Fibroblast of the aortic adventitia (primary cell): ENCODE measurements at places on chromosomes 16 and 17.
A peak's percentile ranks its signal among the peaks of the same experiment; 100 is the strongest.

- DNase-seq = no peak
These were observed 22.4 kb downstream of the FA2H start for GRCh38 chr16:74752258-74752657.

GRCh38 chr16:79177018-79177417 is 423.5 kb downstream of the MAF start:
- no peak for DNase-seq

DNA sequence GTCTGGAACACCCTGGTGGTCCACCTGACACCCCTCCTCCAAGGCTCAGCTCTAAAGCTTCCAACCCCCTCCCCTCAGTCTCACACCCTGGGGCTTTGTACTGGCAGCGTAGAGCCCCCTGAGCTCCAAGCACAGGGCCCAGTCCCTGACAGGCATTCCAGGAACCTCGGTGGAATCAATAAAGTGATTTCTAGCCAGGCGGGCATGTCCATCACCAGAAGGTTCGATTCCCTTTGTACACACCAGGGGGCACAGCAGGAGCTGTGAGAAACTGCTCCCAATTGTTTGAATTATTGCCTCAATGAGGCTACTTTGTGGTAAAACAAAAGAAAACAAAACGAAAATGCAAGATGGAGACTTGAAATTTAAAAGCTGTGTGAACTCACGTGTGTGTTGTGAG is 51.8 kb downstream of the SMPD3 start:
- DNase-seq = peak; percentile 45

GRCh38 chr16:19722981-19723380 is 4.9 kb downstream of the IQCK start:
- no peak for DNase-seq

DNA sequence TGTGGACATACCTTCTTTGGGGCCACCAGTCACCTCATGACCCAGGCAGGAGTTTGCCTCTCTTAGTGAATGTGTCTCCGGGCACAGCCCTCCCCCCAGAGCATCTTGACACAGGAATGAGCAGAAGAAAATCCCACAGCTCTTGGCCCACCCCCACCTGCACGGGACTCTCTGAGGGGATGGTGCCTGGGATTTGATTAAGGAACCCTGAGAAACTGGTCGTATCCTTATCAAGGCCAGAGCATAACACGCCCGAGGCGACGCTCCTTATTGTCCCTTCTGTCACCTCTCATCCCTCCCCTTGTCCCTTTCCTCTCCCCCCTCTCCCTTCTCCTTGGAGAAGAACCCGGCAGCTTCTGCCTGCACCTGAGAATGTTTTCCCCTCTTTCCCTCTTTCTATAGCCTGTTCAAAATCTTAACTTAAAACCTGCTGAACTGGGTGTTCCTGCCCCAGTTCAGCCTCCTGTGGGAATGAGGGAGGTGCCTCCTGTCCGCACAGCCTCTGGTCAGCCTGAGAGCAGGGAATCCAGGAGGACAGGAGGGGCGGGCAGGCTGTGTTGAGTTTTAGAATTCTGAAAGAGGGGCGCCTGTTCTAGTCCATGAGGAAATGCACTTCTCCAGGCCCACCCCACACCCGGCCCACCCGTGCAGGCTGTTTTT is 140.7 kb upstream of the PLCG2 start:
- DNase-seq = no peak

- DNase-seq = no peak
These were observed 67.0 kb downstream of the RAP1GAP2 start for GRCh38 chr17:2863204-2863603.

GRCh38 chr17:80029258-80029974 is 6.3 kb downstream of the TBC1D16 start:
- DNase-seq = peak; percentile 82

DNA sequence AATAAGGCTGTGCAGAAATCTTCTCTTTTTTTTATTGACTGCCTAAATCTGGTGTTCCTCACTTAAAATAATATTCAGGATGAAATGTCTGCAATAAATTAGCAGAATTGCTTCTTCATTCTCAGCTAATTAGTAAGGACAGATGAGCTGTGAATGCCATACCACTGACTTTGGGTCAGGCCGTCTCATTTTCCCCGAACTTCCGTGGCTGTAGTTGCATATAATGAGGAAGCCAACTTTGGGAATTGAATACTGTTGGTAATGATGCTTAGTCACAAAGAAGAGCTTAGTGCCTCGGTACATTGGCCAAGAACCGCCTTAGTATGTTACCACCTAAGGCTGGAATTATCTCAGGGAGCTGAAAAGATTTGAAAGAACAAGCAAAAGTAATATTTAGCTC is 47.6 kb downstream of the NUP93 start:
- DNase-seq = no peak

DNA sequence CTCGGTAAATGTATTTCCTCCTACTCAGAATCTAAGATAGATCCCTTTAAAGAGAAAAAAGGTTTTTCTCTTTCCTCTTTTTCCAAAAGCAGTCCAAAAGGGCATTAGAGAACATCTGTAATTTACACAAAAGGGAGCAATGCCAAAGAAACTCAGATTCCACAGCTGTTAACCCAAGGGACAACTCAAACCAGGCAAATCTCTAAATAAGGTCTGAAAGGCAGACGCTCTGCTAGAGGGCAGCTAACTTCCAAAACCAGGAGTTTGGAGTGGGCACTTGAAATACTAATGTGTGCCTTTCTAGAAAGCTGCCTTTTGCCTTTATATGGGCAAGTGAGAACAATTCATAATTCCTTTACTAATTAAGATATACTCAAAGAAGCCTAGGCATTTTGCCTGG is 435.7 kb downstream of the ZFHX3 start:
- DNase-seq = peak; percentile 42

DNA sequence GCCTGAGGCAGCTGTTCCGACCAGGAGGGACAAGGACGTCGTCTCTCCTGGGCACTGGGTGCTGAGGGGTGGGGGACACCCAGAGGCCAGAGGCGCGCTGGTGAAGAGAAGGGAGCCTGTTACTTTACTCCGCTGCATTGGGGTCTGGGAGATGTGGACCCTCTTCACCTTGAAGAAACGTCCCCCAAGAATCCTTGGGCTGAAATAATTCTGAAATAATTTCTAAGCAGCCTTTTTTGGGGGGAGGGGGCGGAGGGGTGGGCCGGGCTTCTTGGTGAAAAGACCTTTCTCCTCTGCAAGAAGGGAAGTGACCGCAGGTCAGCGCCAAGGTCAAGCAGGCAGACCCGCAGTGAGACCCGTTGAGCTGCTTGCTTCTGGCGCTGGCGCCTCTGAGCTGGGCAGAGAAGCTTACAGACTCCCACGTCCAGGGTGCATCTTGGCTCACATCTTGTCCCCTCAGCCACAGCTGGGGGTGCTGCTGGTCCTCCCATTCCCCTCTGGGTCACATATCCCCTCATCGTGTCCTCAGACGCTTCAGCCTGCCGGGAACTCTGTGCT is 1.1 kb downstream of the SYT17 start:
- no peak for DNase-seq

DNA sequence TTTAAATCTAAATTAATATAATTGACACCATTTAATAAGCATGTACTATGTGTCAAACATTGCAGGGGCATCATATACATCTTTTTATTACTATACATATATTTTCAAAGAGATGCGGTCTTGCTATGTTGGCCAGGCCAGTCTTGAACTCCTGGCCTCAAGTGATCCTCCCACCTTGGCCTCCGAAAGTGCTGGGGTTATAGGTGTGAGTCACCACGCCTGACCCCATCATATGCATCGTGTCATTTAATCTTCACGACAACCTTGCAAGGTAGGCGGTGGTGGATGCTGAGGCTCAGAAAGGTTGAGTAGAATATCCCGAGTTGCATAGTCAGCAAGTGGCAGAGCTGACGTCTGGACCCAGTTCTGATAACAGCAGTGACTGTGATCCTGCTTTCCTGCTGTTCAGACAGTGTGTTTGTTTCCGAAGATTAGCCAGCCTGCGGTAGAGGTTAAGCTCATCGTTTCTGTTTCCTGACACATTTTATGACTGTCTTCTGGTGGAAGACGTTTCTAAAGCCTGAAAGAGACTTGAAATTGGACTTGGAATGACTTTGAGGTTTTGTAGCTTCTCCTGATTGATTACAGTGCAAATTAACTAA is 316.6 kb downstream of the SNX29 start:
- no peak for DNase-seq

DNA sequence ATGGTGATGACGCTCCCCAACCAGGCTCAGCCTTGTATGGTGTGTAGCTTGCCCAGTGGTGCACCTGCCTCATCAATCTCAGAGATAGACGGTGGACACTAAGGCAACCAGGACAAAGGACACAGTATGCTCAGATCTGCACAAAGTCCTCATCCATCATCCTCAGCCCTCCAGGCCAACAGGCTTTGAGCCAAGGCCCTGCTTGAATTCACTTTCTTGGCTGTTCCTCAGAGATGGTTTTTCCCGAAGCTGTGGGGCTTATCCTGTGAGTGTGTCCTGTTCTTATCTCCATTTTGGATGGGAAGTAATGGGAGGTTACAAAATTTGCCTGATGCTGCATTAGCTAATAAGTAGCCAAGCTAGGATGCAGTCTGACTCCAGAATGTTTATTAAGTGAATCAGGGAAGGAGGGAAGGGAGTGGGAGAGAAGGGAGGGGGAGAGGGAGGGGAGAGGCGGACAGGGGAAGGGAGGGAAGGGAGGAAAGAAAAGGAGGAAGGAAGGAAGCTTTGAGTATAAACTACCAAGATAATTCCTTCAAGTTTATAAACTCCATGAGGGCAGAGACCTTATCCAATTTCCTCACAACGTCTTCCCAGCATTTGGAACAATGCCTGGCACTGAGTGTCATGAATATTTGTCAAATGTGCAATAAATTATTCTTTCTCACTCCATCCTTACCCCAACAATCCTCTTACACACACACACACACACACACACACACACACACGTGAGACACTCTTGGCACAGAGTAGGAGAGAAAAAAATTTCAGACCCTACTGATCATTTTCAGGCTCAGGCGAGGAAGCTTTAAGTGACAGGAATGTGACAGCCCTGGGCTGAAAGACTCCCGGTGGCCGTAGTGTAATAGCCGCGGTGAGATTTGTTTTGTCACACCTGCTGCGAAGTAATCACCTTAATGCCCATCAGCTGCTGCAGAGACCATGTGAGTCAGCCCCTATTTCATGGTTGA is 84.3 kb downstream of the BMERB1 start:
- peak; percentile 99 for DNase-seq

DNA sequence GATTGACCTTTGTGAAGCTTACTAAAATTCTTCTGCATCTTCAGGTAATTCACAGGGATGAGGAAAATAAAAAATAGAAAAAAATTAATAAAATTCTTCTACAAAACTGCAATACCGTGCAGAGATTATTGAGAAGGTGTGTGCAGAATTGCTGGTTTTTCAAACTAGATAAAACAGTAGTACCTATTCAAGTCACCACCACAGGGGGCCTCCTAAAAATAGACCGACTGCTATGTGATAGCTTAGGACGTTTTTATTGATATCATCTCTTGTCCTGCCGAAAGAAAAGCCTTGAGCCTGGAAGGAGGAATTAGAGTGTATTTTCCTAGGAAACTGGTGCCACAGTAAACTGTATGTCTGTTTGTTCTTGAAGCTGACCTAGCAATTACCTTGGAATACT is 325.9 kb downstream of the ZFHX3 start:
- no peak for DNase-seq
